ENCODE measurements at places on chromosomes 13 and 19.

GRCh38 chr19:34096020-34096915 lies 76.0 kb upstream of the LSM14A start:
- peak; percentile 58 for DNase-seq

GRCh38 chr13:41610404-41610803 lies 153.1 kb downstream of the RGCC start:
- DNase-seq, result no peak

- DNase-seq, result peak; percentile 75
Measured at GRCh38 chr19:11587302-11587974, 9.8 kb upstream of the ZNF627 start.

DNA sequence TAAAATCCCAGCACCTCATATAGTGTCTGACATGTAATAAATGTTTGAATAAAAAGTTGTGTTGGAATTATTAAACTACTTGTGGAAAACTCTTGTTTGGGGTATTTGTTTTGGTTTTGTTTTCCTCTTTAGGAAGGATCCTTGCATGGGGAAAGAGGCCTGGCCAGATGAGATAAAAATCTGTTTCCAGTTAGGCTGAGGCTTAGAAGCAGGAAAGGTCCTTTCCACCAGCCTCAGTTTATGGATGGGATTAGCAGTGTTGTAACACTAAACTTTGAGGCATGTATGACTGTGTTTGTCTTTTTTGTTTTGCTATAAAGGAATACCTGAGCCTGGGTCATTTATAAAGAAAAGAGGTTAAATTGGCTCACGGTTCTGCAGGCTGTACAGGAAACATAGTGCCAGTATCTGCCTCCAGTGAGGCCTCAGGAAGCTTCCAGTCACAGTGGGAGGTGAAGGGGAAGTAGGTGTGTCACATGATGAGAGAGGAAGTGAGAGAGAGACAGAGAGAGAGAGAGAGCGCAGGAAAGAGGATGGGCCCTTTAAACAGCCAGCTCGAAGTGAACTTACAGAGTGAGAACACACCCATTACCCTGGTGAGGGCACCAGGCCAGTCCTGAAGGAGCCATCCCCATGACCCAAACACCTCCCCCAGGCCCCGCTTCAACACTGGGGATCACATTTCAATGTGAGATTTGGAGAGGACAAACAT lies 21.6 kb downstream of the SPATA13 start:
- no peak for DNase-seq

DNA sequence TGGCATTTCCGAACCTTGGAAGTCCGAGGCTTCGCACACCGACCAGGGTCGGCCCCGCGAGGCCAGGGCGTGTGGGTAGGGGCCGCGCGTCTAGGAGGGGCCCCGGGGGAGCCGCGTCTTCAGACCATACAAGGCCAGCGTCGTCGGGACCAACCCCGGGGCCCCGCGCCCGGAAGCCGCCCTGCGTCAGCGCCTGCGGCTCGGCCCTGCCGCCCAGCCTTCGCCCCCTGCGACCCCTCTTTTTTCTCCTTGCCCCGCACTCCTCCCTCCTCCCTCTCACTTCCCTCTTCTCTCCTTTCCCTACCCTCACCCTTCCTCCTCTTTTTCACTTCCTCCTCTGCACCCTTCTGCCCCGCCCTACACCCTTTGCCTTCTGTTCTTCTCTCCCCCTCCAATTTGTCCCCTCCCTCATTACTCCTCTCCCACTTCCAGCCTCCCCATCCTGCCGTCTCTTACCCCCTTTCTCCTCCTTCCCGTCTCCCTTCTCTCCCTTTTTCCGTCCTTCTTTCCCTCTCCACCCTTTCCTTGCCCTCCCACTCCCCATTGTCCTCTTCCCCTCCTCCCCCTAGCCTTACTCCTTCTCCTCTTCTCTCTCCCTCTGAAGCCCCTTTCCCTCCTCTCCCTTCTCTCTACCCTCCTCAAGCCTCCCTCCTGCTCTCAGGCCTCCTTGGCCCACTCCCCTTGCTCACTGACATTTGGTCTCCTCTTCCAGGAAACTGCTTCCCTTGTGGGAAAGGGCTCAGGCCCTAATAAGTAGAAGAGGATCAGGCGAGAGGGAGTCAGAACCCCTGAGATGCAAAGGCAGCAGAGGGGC lies 2.2 kb upstream of the PLEKHG2 start:
- DNase-seq, result no peak

GRCh38 chr19:53789708-53790678 lies 34.1 kb downstream of the NLRP12 start:
- DNase-seq, result no peak

DNA sequence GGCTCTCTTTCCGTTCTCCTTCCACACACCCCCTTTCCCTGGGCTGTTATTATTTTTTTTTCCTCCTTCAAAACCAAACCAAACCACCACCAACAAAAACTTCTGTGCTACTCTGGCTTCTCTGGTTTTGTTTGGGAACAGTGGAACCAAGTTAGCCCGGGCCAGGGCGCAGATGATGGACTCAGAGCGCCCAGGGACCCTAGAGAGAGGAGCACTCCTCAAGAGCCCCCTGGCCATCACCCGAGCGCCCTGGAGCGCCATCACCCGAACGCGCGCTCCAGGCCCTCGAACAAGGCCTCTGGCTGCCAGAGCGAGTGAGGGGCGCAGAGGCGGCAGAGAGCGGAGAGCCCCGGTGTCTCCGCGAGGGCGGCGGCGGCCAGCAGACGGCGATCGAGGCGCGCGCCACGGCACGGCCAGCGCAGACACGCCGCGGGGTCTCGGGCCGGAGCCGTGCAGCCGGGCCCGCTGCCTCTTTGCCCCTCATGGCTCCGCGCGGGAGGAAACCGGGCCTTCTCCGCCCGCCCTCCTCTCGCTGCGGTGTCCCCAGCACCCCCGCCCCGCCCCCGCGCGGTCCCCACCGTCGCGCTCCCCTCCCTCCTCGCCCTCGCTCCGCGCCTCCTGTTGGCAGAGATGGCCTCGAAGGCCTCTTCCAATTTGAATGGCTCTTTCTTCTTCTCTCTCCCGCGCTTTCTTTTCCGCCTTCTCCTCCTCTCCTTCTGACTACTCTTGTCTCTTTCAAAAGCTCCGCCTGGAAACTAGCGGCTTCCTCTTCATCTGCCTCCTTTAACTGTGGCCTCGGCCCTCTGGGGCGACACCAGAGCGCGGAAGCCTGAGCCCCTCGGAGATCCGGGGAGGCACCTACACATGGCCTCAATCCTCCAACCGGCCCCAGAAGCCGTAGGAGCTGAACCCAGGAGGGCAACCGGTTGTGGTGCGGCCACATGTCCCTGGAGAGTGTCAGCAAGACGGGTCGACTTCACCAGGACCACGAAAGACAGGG lies 4.1 kb upstream of the SOX1 start:
- no peak for DNase-seq

DNA sequence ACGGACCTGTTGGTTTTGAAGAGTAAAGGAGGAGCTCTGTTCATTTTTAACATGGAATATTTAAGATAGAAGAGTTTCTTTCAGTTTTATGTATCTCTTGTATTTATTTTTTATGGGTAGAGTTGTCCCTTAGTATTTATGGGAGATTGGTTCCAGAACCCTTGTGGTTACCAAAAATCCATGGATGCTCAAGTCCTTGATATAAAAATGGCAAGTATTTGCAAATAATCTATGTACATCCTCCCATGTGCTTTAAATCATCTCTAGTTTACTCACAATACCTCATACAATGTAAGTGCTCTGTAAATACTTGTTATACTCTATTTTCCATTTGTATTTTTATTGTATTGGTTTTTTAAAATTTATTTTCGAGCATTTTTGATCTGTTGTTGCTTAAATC lies 63.1 kb downstream of the TM9SF2 start:
- DNase-seq, result no peak

GRCh38 chr19:31591258-31591657 lies 242.0 kb upstream of the TSHZ3 start:
- DNase-seq, result no peak

- DNase-seq, result no peak
Measured at GRCh38 chr13:93951951-93952350, 527.5 kb downstream of the DCT start.

- no peak for DNase-seq
Measured at GRCh38 chr19:21321996-21322395, 7.2 kb downstream of the ZNF708 start.

DNA sequence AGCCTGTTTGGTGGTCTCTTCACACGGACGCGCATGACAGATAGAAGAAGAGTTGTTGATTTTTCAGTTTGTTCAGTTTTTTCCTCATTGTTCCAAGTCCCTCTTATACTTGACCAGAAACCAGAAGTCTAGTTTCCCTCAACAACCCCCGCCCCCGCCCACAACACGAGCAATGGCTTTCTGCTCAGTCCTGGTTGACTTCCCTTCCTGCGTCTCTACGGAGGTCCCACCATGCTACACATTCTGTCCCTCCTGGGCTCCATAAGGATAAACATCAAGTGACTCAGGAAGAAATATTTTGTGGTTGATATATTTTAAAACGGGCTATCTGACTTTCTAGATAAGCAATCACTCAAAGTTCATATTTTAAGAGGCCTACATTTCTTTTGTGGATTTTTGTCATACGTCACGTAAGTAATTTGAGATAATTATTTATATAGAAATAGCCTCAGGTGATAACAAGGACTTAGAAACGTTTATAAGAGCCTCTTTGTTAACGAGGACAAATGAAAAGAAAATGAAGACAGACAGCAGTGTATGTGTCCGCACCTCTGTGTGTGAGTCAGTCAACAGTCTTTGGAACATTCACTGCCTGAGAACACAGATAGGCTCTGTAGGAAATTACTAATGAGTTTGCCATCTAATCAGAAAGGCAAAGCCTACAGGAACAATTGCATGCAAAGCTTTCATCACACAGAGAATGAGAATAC lies 214.4 kb downstream of the RAP2A start:
- DNase-seq, result no peak

DNA sequence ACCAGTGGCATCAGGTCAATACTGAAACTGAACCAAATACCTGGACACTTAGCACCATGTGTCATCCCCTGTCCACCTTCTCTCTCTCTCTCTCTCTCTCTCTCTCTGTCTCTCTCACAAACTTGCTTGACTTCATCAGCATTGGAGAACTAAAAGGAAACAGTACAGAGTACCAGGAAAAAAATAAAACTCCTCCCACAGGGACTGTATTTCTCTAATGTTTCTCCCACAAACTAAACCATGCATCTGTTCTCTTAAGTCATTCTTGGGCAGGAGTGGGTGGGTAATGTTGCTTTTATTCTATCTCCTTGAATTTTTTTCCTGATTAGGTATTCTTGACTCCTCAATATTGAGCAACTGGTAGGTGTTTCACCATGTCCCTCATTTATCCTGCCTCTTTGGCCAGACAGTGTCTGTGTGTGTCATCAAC lies 112.9 kb upstream of the CACNA1A start:
- DNase-seq, result no peak

- DNase-seq, result no peak
Measured at GRCh38 chr13:112984954-112985802, 16.2 kb downstream of the MCF2L start.

- no peak for DNase-seq
Measured at GRCh38 chr13:64553411-64554129, 2676.6 kb downstream of the PCDH9 start.

GRCh38 chr13:110023729-110024644 lies 237.6 kb upstream of the IRS2 start:
- peak; percentile 18 for DNase-seq
